ENCODE measurements at places on chromosomes 16 and 17. TPM values are rescaled to one million over a fixed set of nuclear protein-coding genes. Genes with fewer than 3 reads are reported as not detected.

KDM6B gene
- 89.7 TPM for total RNA-seq

XYLT1 gene
- 9.1 TPM for total RNA-seq

ABCC11 gene
- total RNA-seq = 0.22 TPM

- no peaks in the 10 kb centered on the region for H3K36me3 ChIP-seq
- peaks cover under 1% of the 10 kb centered on the region for H3K27me3 ChIP-seq
- no peak overlapping the region for H3K27ac ChIP-seq
- DNase-seq = no peak
- no peak overlapping the region for H3K4me3 ChIP-seq
Observed at GRCh38 chr17:48004983-48005382, 32.6 kb downstream of the COPZ2 start.

- no peaks in the 10 kb centered on the region for H3K27me3 ChIP-seq
- no peak overlapping the region for H3K27ac ChIP-seq
Observed at GRCh38 chr17:79070266-79070880, 4.3 kb upstream of the ENGASE start.

- no peak overlapping the region for H3K4me3 ChIP-seq
- no peak for DNase-seq
- H3K27me3 ChIP-seq = no peaks in the 10 kb centered on the region
- H3K27ac ChIP-seq = no peak overlapping the region
- H3K4me1 ChIP-seq = no peaks in the 10 kb centered on the region
Observed at GRCh38 chr17:66625311-66625767, 209.6 kb upstream of the CACNG5 start.

DNA sequence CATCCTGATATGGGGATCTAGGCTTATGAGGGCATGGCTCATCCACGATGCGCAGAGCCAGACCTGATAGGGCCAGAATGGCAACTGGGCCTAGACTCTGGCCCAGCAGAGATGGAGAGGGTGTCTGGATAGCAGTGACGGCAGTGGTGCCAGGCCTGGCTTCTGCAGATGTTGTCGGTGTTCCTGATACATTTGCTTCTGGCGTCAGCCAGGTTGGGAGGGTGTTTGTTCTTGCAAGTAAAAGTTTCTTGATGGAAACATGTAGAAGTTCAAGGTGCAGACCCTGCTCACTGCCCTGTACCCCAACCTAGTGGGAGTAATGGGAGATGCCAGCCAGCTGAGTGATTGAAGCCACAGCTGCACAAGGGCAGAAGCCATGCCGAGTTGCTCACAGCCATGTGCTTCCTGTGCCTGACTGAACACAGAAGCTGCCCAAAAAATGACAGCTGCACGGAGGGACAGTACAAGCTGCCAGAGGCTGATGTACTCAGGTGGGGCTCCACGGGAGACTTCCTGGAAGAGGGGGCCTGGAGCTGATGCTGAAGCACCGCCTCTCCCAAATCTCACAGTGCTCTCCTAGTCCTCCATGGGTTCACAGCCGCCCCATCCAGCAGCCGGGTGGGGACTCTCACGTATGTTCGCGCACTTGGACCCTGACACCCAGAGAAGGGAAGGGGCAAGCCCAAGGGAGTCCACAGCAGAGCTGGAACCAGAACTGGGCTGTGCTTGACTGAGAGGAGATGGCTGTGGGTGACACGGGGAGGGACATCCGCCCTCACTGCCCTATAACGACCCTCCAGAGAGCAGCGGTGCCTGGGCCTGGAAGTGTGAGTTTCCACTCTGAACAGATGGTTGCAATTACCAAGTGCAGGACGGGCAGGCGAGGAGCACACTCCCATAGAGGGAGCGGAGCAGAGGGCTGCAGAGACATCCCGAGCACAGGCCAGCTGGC lies 78.7 kb downstream of the N4BP1 start:
- H3K36me3 ChIP-seq = no peaks in the 10 kb centered on the region
- no peaks in the 10 kb centered on the region for H3K4me1 ChIP-seq
- H3K27me3 ChIP-seq = no peaks in the 10 kb centered on the region
- no peak for DNase-seq
- no peak overlapping the region for H3K27ac ChIP-seq

DNA sequence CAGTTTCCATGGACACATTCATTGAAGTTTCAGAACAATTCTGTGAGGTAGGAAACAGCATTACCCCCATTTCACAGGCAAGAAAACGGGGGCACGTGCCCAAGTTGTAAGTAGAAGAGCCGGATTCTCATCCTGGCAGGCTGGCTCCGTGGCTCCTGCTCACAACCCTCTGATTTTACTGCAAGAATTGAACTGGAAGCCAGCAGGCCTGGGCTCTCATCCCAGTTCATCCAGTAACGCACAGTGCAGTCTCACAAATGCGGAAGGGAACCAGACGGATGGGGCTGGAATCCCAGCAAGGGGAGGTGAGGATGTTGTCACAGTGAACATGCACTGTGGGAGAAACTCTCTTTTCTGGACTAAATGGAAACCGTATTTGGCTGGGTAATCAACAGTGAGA lies 40.7 kb upstream of the DOC2B start:
- no peaks in the 10 kb centered on the region for H3K4me1 ChIP-seq
- DNase-seq = no peak
- no peak overlapping the region for H3K27ac ChIP-seq
- no peaks in the 10 kb centered on the region for H3K36me3 ChIP-seq
- no peaks in the 10 kb centered on the region for H3K27me3 ChIP-seq

DNA sequence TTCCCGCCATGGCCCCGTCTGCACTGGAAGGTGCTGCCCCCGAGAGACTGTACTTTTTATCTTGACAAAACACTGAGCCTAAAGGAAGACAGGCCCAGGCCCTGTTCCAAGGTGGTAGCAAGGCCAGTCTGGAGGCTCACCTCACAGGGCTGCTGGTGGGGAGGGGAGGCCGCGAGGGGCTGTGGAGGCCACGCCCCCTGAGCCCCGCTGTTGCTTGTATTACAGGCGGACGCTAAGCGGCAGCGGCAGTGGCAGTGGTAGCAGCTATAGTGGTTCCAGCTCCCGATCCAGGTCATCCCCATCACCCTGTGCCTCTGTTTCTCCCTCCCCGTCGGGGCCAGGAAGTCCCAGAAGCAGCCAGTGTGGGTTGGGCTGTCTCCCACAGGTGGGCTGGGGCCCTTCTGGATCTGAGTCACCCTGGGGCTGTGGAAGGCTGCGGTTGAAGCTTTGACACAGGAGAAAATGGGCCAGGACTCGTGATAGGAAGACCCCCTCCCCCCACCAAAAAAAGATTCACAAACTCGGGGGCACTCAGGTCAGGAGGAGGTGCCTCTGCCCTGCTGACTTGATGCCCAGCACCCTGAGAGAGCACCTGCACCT lies 13.3 kb upstream of the IL17C start:
- peaks cover 16% of the 10 kb centered on the region for H3K4me1 ChIP-seq
- no peaks in the 10 kb centered on the region for H3K27me3 ChIP-seq
- DNase-seq = no peak
- no peak overlapping the region for H3K4me3 ChIP-seq
- H3K27ac ChIP-seq = no peak overlapping the region

DNA sequence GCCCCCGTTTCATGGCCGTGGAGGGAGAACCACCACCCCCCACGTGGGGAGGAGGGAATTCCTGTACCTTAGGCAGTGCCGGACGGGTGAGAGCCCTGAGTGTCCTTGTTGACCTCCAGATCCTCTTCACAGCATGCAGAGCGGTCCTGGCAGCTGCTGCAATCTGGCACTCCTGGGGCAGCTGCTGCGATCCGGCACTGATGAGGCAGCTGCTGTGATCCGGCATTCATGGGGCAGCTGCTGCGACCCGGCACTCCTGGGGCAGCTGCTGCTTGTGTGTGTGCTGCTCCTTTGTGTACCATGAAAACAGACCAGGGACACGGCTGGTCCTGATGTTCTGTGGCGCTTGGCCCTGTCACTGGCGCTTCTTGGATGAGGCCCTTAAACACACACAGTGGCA lies 12.8 kb downstream of the ZNF778 start:
- no peak overlapping the region for H3K4me3 ChIP-seq
- no peak overlapping the region for H3K27ac ChIP-seq
- no peaks in the 10 kb centered on the region for H3K27me3 ChIP-seq
- no peak for DNase-seq
- H3K4me1 ChIP-seq = no peaks in the 10 kb centered on the region

- H3K36me3 ChIP-seq = no peaks in the 10 kb centered on the region
- no peak overlapping the region for H3K4me3 ChIP-seq
- DNase-seq = no peak
- no peaks in the 10 kb centered on the region for H3K27me3 ChIP-seq
- H3K27ac ChIP-seq = no peak overlapping the region
Observed at GRCh38 chr17:61662741-61663140, 71.7 kb upstream of the NACA2 start.

DNA sequence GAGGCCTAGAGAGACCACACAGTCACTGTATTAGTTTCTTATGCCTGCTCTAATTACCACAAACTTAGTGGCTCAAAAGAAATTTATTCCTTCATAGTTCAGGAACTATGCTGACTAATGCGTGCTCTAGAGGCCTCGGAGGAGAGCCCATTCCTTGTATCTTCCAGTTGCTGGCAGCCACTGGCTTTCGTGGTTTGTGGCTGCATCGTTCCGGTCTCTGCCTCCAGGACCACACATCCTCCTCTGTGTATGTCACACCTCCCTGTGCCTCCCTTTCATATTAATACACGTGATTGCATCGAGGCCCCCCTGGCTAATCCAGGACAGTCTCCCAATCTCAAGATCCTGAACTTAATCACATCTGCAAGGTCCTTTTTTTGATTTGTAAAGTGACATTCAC lies 16.9 kb upstream of the MYLK3 start:
- H3K4me1 ChIP-seq = no peaks in the 10 kb centered on the region
- DNase-seq = no peak
- H3K36me3 ChIP-seq = no peaks in the 10 kb centered on the region
- no peak overlapping the region for H3K27ac ChIP-seq
- H3K27me3 ChIP-seq = no peaks in the 10 kb centered on the region
- no peak overlapping the region for H3K4me3 ChIP-seq

- no peaks in the 10 kb centered on the region for H3K27me3 ChIP-seq
- H3K36me3 ChIP-seq = no peaks in the 10 kb centered on the region
- no peaks in the 10 kb centered on the region for H3K4me1 ChIP-seq
- DNase-seq = no peak
- H3K4me3 ChIP-seq = no peak overlapping the region
- no peak overlapping the region for H3K27ac ChIP-seq
Observed at GRCh38 chr17:69856946-69857345, 218.1 kb upstream of the KCNJ16 start.
